A549 treated with dexamethasone at 1 μM for 4 hours (cell line): ENCODE measurements at places on chromosomes 4 and X. TPM values are rescaled to one million over a fixed set of nuclear protein-coding genes. Genes with fewer than 3 reads are reported as not detected.

ETFDH gene
- total RNA-seq: 4.8 to 7.0 TPM (median 6.5 TPM) in 5 replicates

SATL1 gene
- total RNA-seq: 0.02 to 0.03 TPM in 2 of 5 replicates, not detected in the others

HSFX2 gene
- 0.08 to 0.38 TPM (median 0.19 TPM) in 3 of 5 replicates, not detected in the others for total RNA-seq

CXCL9 gene
- total RNA-seq: not detected in 5 replicates

CENPVL2 gene
- total RNA-seq: not detected in 5 replicates

BMP2K gene
- total RNA-seq: 9.3 to 14.4 TPM (median 14.1 TPM) in 5 replicates

KLHL13 gene
- total RNA-seq: 0.28 to 0.47 TPM (median 0.31 TPM) in 5 replicates

AGTR2 gene
- not detected in 5 replicates for total RNA-seq

SLC9A6 gene
- 6.9 to 10.1 TPM (median 8.8 TPM) in 5 replicates for total RNA-seq

CDKL2 gene
- total RNA-seq: 0.56 to 1.3 TPM (median 0.78 TPM) in 5 replicates

FAAH2 gene
- 0.06 to 0.19 TPM (median 0.16 TPM) in 5 replicates for total RNA-seq

XG gene
- not detected in 5 replicates for total RNA-seq

NPNT gene
- total RNA-seq: 0.33 to 0.86 TPM (median 0.45 TPM) in 5 replicates

KLHL4 gene
- total RNA-seq: 5.2 to 7.7 TPM (median 7.0 TPM) in 5 replicates

SHROOM2 gene
- total RNA-seq: 0.81 to 1.1 TPM (median 0.99 TPM) in 5 replicates

ADRA2C gene
- total RNA-seq: 6.1 to 11.5 TPM (median 10.2 TPM) in 5 replicates
